ENCODE measurements at places on chromosomes 2 and 18.

DNA sequence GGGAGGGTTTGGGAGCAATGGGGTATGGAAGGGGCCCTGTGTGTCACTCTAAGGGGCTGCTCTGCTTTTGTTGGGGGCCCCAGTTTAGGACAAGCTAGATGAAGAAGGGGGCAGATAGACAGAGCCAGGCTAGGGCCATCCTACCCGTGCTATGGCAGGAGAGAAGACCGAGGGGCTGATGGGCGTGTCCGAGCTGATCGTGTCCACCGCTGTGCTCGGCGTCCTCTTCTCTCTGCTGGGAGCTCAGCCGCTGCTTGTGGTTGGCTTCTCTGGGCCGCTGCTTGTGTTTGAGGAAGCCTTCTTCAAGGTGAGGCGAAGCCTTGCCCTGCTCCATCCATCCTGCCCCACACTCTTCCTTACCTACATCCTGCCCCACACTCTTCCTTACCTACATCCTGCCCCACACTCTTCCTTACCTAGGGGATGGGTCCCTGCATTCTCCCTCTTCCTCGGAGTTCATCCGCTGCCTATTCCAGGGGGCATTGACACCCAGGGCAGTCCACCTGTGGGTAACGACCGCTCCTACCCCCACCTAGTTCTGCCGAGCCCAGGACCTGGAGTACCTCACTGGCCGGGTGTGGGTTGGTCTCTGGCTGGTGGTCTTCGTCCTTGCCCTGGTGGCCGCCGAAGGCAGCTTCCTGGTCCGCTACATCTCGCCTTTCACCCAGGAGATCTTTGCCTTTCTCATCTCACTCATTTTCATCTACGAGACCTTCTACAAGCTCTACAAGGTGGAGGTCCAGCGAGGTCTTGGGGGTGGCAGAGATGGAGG lies 8.9 kb downstream of the SLC4A3 start:
- no peak for DNase-seq

- DNase-seq: no peak
These were observed 293.8 kb downstream of the CNTNAP5 start for GRCh38 chr2:124318913-124319312.

- DNase-seq: no peak
These were observed 253.4 kb downstream of the ETAA1 start for GRCh38 chr2:67650291-67651133.

DNA sequence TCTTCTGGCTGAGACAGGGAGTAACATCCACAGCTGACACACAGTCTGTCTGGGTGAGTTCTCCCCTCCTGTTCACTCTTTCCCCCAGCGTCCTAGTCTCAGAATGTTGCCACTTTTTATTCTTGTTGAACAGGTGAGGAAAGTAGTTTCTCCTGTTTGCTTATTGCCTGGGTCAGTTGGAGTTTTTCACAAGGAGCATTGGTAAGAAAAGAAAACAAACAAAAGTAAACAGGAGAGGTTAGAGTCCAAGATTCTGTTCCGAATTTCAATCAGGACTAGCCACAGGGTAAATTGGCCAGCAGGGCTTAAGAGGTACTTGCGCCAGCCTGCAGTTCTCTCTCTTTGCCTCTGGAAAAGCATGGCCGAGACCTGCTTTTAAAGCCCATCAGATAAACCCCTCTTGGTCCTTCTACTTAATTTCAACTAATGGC lies 255.0 kb upstream of the EPAS1 start:
- no peak for DNase-seq

DNA sequence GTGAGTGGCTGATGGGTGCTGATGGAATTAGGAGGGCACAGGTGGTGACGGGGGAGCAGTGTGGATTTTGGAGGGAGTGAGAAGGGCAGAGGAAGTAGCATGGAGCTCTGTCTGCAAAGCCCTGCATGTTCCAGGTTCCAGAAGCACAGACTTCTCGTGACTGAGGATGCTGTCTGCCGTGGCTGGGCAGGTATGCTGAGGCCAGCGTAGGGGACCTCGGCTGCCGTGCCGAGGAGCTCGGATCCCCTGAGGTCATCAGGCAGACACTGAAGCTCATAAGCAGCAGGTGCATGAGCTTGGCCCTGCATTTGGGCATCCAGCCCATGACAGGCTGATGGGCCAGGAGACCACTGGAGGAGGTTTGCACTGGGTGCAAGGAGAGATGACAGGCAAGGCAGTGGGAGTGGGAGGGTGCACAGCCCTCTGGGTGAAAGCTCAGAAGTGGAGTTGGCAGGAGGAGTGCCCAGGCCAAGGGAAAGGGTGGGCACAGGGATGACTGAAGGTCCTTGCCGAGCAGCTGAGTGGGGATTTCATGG lies 215.3 kb downstream of the SH3RF3 start:
- DNase-seq: no peak

DNA sequence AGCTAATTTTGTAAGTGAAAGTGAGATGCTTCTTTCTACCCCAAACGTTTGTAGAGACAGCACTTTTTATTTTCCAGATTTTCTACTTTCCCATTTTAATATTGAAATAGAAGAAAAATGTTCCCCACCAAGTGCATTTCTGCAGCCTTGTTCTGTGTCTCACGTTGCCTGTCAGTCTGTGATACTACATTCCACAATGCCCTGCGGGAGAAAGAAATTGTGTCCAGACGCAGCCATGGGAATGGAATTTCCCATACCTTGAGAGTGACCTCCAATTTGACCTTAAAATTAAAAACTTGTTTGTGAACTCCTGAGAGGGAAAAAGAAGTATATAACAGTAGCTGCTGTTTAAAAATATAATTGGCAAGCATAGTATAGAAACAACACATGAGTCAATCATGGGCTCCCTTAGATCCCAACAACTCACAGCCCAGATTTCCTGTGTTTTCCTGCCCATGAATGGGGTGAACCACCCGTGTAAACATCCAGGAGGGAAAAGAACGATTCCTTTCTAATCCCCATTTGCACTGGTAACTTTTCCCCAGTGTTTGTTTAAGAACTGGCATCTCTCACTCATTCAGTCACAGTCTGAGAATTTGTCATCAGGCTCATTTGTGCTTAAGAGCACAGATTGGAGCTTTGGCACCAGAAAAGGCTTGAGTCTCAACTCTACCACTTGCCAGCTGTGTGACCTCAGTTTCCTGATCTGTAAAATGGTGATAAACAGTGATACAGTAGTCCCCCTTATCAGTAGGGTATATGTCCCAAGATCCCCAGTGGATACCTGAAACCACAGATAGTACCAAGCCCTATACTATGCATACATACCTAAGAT lies 166.1 kb upstream of the ZNF521 start:
- no peak for DNase-seq

GRCh38 chr2:1823187-1824169 lies 79.2 kb upstream of the PXDN start:
- DNase-seq: no peak

DNA sequence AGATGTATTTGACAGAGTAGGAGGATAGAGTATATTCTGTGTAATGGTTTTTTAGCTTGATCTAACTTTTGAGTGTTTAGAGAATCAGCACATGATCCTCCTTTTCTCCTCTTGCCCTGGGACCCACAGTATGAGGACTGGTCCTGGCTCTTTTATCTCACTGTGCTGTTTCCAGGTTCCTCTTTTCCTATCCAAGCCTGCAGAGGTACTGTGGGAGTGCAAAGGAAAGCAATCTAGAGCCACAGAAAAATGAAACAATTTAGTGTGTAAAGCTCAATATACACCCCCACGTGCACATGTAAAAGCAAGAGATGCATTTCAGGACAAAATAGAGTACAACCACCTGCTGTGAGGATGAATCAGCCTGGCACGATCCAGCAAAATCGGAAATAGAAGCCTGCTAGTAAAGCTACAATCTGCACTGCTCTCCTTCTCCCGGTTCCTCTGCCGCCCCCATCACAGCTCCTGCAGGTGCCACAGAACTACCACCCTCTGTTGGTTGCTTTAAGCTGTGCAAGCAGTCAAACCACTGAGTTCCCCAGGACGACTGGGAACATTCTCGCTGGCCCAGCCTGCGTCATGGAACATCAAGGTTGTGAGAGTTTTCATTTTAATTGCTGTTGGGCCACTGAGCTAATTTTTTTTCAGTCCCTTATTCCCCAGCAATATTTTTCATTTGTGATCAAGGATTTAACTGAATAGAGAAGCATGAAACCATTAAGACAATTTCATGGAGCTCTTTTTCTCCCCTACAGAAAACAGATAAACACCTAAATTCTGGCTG lies 47.8 kb upstream of the MAPRE3 start:
- DNase-seq: no peak

GRCh38 chr2:100522430-100522829 lies 40.4 kb upstream of the PDCL3 start:
- DNase-seq: no peak

GRCh38 chr18:75130591-75131328 lies 78.2 kb downstream of the PTGR3 start:
- no peak for DNase-seq

DNA sequence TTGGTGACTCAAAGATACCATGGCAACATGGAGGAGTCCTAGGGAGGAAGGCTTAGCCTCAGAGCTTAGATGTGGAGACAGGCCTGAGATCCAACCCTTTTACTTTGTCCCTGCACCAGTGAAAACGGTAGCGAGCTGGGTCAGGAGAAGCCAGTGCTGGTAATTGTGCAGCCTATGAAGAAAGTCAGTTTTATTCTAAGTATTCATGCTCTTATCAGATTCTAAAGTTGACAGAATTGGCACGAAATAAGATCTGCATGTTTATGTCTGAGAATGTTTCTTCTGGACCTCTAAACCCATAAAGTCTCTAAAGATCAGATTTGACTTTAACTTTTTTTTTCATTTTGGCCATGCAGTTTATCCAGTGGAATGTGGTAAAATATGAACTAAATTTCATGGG lies 93.8 kb downstream of the SCG2 start:
- DNase-seq: no peak

DNA sequence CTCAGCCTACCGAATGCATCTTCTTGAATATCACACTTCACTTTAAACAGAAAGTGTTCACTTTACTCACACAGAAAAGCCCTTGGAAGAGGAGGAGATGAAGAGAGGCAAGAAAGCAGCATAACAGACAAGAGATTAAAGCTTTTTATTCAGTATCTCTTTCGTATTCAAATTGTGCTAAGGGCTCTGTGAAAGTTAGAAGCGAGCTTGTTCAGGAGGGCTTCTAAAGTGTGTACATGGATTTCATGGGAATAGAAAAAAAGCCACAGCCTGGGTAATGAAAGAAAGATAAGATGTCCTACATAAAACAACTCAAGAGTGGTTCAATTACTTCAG lies 531.9 kb downstream of the TMEM182 start:
- DNase-seq: no peak

DNA sequence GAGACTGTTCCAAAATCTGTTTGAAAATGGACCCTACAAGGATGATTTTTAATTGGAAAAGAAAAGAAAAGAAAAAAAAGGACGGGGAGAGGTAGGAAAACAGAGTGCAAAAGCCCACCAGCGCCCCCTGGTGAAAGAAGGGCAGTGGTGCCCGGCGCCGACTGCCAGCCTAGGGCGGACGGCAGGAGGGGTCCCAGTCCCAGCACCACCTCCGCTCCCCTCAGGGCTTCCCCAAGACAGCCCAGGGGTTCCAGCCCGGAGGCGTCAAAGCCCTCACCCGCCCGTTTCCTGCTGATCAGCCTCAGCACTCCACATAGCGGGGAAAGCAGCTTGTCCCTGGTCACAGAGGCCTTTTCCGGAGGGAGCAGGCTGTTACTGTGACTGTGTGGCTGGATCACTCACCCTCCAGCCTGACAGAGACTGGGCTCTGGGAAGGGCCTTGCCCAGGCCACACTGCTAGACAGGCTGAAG lies 213.9 kb downstream of the TFCP2L1 start:
- no peak for DNase-seq

- no peak for DNase-seq
These were observed 9.2 kb upstream of the IL1A start for GRCh38 chr2:112793449-112793978.
